Activated CD8-positive, alpha-beta memory T cell treated with anti-CD3 and anti-CD28 coated beads, Interleukin-2, amount 10 ng/mL, durations not matched to agents 7 days and 5 days (primary cell): ENCODE measurements at places on chromosomes 3 and 15.
A peak's percentile ranks its signal among the peaks of the same experiment; 100 is the strongest.

DNA sequence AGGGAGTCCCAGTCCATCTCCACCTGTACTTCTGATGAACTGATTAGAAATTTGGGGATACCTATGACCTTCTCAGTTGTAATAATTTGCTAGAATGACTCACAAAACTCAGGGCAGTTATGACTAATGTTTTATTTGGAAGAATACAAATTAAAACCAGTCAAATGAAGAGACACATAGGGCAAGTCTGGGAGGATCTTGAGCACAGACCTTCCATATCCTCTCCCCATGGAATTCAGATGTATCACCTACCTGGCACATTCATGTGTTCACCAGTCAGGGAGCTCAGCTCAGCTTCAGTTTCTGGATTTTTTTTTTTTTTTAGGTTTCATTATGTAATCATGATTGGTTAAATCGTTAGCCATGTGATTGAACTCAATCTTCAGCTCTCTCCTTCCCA is 247.7 kb downstream of the VGLL3 start:
- H3K27ac ChIP-seq, result no peak overlapping the region
- H3K4me3 ChIP-seq, result no peak overlapping the region
- no peak for DNase-seq
- no peaks in the 10 kb centered on the region for H3K4me1 ChIP-seq
- no peaks in the 10 kb centered on the region for H3K36me3 ChIP-seq

DNA sequence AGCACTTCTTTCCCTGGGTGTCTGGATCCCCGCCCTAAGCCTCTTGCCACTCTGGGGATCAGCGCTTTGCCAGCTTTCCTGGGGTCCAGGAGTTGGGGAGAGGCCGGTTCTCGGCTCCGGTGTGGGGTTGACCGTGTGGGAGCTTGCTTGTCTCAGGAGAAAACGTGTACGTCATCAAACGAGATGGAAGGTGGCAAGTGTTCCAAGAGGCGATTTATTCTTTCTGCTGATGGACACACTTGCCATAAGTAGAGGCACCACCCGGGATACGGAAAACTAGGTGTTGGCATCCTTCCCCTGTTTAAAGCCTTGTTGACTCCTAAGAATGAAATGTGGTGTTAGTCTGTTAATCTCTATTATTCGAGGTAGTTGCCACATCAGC is 295 bp downstream of the ZWILCH start:
- peak overlapping the region; percentile 97 for H3K27ac ChIP-seq
- H3K27me3 ChIP-seq, result no peaks in the 10 kb centered on the region
- H3K4me1 ChIP-seq, result peaks cover 52% of the 10 kb centered on the region
- peaks cover 46% of the 10 kb centered on the region for H3K36me3 ChIP-seq
- peak overlapping the region; percentile 94 for H3K4me3 ChIP-seq
- no peak for DNase-seq

GRCh38 chr15:52788099-52788986 is 1.8 kb downstream of the ONECUT1 start:
- DNase-seq, result no peak
- peaks cover 90% of the 10 kb centered on the region for H3K27me3 ChIP-seq
- H3K4me1 ChIP-seq, result peaks cover 11% of the 10 kb centered on the region
- H3K4me3 ChIP-seq, result no peak overlapping the region
- H3K36me3 ChIP-seq, result no peaks in the 10 kb centered on the region

DNA sequence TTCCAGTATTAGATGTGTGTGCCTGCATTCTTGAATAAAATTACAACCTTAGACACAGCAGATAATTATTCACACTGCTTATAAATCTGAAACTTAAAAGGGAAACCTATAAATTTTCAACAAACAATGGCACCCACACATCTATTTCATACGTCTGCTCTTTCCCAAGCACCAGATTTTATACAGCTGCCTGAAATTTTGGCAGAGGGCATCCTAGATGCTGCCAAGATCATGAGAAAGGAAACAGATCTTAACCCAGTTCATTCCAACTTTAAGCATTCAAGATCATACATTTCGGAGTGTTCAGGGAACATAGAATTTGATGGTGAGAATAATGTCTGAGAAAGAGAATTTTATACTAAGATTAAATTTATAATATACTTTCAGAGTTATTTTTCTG is 53.1 kb downstream of the CLDN1 start:
- H3K4me3 ChIP-seq, result no peak overlapping the region
- H3K4me1 ChIP-seq, result no peaks in the 10 kb centered on the region
- H3K27ac ChIP-seq, result no peak overlapping the region
- no peaks in the 10 kb centered on the region for H3K36me3 ChIP-seq

DNA sequence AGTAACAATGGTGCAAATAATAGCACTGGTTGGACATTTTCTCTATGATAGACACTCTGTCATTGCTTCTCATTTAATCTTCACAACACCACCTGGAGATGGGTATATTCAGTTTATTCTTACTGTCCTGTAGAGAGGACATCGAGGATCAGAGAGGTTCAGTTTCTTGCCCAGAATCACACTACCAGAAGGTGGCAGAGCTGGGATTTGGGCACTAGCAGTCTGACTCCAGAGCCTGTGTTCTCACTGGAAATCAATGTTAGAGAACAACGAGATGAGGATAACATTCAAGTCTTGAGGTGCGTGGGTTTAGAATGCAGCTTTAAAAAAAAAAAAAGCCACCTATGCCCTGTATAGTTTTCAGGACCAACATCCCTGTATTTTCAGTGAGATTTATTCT is 127.8 kb downstream of the SYNPR start:
- H3K4me1 ChIP-seq, result no peaks in the 10 kb centered on the region
- H3K4me3 ChIP-seq, result no peak overlapping the region
- H3K36me3 ChIP-seq, result no peaks in the 10 kb centered on the region
- H3K27me3 ChIP-seq, result no peaks in the 10 kb centered on the region

GRCh38 chr3:87756616-87757015 is 302.2 kb downstream of the CGGBP1 start:
- no peak for DNase-seq
- no peaks in the 10 kb centered on the region for H3K4me1 ChIP-seq
- no peak overlapping the region for H3K27ac ChIP-seq
- H3K4me3 ChIP-seq, result no peak overlapping the region

DNA sequence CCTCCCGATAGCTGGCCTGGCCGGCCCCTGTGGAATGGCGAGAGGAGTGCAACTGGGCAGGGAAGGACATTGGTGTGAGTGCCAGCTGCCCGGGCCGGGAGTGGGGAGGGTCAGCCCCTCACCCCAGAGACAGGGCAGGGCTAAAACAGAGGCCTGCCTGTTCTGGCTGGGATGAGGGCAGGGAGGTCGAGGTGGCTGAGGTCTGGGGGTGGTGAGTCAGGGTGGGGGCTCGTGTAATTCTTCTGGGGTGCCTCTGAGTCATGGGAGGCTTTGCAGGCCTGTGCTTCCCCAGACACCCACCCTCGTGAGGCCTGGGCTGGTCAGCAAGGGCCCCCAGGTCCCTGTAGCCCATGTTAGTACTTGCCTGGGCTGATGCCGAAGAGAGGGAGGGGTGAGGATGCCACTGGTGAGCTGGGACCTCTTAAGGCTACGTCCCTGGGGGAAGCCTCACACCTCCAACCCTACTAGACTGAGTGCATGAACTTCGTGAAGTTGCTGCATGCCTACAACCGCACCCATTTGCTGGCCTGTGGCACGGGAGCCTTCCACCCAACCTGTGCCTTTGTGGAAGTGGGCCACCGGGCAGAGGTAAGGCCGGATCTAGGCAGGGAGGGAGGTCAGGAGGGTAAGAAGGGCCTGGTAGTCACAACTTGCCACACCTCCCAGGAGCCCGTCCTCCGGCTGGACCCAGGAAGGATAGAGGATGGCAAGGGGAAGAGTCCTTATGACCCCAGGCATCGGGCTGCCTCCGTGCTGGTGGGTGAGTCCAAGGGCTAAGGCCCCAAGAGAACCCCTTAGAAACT is 1.7 kb downstream of the SEMA3B start:
- no peak overlapping the region for H3K27ac ChIP-seq
- DNase-seq, result no peak
- no peaks in the 10 kb centered on the region for H3K36me3 ChIP-seq

- no peak overlapping the region for H3K27ac ChIP-seq
- H3K4me3 ChIP-seq, result no peak overlapping the region
- peaks cover 27% of the 10 kb centered on the region for H3K4me1 ChIP-seq
- H3K27me3 ChIP-seq, result no peaks in the 10 kb centered on the region
- peaks cover 3% of the 10 kb centered on the region for H3K36me3 ChIP-seq
- DNase-seq, result no peak
Measured at GRCh38 chr3:195893044-195893395, 15.3 kb downstream of the TNK2 start.

DNA sequence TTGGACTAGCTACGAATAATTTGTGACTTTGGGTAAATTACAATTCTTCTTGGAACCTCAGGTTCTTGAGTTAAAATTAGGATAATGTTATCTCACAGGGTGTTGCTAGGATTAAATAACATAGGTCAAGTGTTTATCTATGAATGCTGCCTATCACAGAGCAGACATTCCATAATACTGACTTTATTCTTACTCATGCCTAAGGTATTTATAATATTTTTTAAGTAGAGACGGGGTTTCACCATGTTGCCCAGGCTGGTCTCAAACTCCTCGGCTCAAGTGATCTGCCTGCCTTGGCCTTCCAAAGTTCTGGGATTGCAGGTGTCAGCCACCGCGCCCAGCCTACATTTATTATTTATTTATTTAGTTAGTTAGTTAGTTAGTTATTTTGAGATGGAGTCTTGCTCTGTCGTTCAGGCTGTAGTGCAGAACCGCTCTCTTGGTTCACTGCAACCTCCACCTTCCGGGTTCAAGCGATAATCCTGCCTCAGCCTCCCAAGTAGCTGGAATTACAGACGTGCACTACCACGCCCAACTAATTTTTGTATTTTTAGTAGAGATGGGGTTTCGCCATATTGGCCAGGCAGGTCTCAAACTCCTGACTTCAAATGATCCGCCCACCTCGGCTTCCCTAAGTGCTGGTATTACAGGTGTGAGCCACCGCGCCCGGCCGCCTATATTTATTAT is 741 bp upstream of the ZNF106 start:
- no peak for DNase-seq
- H3K27ac ChIP-seq, result peak overlapping the region; percentile 94
- peaks cover 13% of the 10 kb centered on the region for H3K36me3 ChIP-seq
- H3K4me1 ChIP-seq, result peaks cover 57% of the 10 kb centered on the region
- peak overlapping the region; percentile 96 for H3K4me3 ChIP-seq

GRCh38 chr3:123431658-123432324 is 17.1 kb downstream of the ADCY5 start:
- no peaks in the 10 kb centered on the region for H3K36me3 ChIP-seq
- peaks cover 14% of the 10 kb centered on the region for H3K27me3 ChIP-seq
- H3K4me3 ChIP-seq, result no peak overlapping the region

GRCh38 chr3:19688767-19689166 is 245.2 kb downstream of the EFHB start:
- no peaks in the 10 kb centered on the region for H3K27me3 ChIP-seq
- DNase-seq, result no peak
- no peak overlapping the region for H3K4me3 ChIP-seq
- no peaks in the 10 kb centered on the region for H3K36me3 ChIP-seq
- no peak overlapping the region for H3K27ac ChIP-seq
- H3K4me1 ChIP-seq, result no peaks in the 10 kb centered on the region

DNA sequence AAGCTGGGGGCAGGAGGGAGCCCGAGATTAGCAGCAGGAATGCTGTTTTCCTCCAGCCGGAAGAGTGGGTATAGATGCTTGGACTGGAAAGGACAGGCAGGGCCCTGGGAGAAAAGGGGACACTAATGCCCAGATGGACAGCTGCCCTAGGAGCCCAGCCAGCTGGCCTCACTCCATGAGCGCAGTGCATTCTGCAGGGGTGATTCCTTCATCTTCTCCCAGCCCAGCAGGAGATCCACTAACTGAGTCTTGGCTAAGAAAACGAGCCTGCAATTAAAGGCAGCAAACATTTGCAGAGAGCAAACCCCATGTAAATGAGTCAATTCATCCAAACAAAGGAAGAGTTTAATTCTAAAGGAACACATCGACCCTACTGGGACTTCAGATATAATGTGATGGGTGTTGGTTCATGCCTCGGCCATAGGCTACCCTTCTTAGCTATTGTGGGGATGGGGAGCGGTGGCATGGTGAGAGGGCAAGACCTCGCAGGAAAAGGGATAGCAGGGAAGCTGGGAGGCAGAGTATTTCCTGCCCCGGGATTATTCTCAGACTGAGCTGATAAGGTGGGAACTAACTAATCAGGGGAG is 13.3 kb upstream of the MINAR1 start:
- no peak overlapping the region for H3K27ac ChIP-seq
- no peaks in the 10 kb centered on the region for H3K36me3 ChIP-seq
- no peaks in the 10 kb centered on the region for H3K27me3 ChIP-seq
